ENCODE measurements at places on chromosomes 3 and 15.

DNA sequence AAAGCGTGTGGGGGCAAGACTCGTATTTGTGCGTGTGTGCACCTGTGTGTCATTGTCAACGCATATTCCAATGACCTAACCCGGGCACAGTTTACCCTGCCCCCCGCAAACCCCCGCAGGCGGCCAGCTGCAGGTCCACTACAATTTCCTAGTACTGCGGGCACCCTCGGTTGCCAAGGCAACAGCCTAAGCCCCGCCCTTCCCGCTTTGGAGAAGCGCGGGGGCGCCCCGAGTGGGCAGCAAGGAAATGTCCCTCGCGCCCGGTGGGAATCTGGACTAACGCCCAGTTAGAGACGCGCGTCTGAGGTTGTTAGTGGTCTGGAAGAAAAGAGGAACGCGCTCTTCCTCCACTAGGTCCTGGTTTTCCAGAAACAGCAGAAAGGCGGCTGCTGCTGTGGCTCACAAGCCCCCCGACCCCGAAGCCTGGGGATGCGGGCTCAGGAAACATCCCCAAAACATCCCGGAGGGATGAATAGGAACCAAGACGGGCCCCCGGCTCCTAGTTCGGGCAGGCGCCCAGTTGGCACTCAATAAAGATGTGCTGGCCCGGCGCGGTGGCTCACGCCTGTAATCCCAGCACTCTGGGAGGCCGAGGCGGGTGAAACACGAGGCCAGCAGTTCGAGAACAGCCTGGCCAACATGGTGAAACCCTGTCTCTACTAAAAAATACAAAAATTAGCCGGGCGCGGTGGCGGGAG is 1.1 kb downstream of the ABHD14A start:
- peak; percentile 85 for DNase-seq

GRCh38 chr15:40909662-40910630 is 15.7 kb downstream of the VPS18 start:
- DNase-seq = no peak

DNA sequence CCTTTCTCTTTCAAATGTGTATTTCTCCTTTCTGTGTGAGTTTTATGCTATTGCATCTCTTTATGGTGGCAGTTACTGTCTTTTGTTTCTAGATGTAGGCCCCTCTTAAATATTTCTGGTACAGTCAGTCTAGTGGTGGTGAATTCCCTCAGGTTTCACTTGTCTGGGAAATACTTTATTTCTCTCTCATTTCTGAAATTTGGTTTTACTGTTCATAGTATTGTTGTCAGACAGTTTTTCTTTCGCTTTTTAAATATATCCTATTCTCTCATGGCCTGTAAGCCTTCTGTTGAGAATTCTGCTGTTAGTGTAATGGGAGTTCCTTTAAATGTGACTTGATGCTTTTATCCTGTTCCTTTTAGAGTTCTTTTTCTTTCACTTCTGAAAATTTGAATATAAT is 874.0 kb downstream of the PLOD2 start:
- no peak for DNase-seq

DNA sequence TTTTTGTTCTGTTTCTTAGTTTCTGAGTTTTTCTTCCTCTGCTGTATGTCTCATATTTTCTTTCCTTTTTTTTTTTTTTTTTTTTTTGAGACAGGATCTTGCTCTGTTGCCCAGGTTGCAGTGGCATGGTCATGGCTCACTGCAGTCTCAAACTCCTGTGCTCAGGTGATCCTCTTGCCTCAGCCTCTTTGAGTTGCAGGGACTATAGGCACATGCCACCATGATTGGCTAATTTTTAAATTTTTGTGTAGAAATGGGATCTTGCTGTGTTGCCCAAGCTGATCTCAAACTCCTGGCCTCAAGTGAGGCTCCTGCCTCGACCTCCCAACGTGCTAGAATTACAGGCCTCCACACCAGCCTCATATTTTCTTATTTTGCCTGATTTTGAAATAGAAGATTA is 51.9 kb downstream of the CTDSPL2 start:
- DNase-seq = no peak
